ENCODE measurements at places on chromosomes 1 and 21.

- peak overlapping the region; percentile 86 for H3K4me3 ChIP-seq
- DNase-seq = no peak
- H3K4me1 ChIP-seq = peaks cover 21% of the 10 kb centered on the region
- H3K36me3 ChIP-seq = no peaks in the 10 kb centered on the region
- H3K27me3 ChIP-seq = no peaks in the 10 kb centered on the region
- peak overlapping the region; percentile 74 for H3K27ac ChIP-seq
Measured at GRCh38 chr1:109427171-109427467, 871 bp upstream of the PSMA5 start.

- no peaks in the 10 kb centered on the region for H3K36me3 ChIP-seq
- H3K4me1 ChIP-seq = peaks cover 43% of the 10 kb centered on the region
- H3K27ac ChIP-seq = no peak overlapping the region
- no peak for DNase-seq
- H3K4me3 ChIP-seq = no peak overlapping the region
- H3K27me3 ChIP-seq = no peaks in the 10 kb centered on the region
Measured at GRCh38 chr1:208158640-208159554, 85.3 kb downstream of the PLXNA2 start.

- H3K36me3 ChIP-seq = no peaks in the 10 kb centered on the region
- H3K27me3 ChIP-seq = no peaks in the 10 kb centered on the region
- no peak overlapping the region for H3K4me3 ChIP-seq
Measured at GRCh38 chr1:39524591-39525365, 33.3 kb downstream of the BMP8A start.

- H3K36me3 ChIP-seq = no peaks in the 10 kb centered on the region
- H3K27me3 ChIP-seq = no peaks in the 10 kb centered on the region
- DNase-seq = no peak
- H3K4me3 ChIP-seq = no peak overlapping the region
- no peak overlapping the region for H3K27ac ChIP-seq
Measured at GRCh38 chr1:20126806-20127440, 7.6 kb upstream of the PLA2G2D start.

Data from testis (tissue), 5 donors.